ENCODE measurements at places on chromosomes 6 and 20.

GRCh38 chr6:16069671-16070070 is 59.2 kb upstream of the MYLIP start:
- DNase-seq: no peak

DNA sequence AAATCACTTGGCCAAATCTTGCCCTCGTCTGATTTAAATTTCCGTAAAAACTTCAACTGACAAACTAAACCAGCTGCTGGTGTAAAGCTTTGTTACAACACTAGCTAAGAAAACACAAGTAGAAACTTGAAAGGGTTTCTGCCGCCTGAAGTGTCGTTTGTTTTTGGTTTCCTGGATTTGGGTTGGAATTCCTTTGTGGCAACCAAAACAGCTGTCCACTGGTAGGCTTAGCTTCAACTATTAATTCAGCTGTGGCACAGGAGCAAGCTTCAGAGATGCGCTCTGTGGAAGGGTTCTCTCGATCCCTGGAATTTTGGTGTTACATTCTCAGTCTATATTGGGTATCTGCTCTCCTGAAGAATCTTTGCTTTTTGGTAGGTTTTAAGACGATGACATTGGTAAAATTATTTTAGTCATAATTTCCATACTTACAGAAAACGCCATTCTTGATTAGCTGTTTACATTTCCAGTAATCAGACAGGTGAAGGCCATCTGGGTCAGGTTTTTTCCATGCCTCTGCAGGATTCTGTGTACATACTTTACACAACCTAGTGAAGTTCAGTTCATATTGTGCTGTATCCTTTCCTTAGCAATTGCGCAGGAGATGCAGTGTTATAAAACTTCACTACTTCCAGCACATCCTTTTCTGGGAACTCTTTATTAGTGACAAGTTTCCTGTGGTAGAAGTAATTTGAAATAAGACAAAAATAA is 29.9 kb upstream of the SAMD3 start:
- DNase-seq: no peak

DNA sequence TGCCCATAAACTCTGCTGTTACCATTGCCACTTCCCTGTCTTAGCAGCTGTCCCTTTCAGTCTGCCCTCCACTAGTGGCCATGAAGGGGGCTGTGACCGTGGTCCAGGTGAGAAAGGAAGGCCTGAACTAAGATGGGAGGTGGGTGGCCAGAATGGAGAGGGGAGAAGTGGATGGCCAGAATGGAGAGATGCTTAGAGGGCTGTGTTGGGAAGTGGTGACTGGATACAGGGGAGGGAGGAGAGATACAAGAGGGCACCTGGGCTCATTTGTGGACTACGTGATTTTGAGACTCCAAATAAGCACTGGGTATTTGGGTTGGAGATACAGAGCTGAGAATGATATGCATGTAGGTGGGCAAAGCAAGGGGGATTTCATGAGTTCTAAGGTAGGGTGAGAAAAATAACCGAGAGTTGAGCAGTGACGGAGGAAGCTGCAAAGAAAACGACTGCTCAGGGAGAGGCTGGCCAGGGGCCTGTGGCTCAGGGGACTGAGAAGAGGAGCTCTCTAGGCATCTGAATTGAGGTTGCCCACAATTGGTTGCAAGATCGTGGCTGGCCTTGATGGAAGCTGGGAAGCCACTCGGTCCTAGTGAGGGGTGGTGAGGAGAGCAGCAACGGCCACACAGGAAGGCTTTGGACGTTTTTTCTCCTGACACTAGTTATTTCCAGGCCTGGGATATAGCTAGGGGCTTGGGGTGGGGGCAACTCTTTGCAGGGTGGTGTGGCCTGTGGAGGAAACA is 36.9 kb downstream of the PANK2 start:
- no peak for DNase-seq

DNA sequence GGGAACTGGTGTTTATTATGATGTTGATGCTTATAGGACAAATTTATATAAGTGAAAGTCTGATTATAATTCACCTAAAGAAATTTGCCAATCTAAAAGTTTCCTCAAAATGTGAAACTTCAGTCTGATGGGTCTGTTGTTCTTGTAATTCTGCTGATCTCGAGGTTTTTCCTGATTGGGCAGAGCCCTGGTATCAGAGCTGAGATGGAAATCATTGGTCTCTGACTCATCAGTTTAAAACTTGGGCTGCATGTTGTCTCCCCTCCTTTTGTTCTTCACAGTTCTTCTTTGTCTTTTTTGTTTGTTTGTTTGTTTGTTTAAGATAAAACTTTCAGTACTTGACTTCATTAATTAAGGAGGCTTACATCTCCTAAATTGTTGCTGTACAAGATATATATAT is 5.9 kb downstream of the SMAP1 start:
- peak; percentile 48 for DNase-seq

- DNase-seq: peak; percentile 14
Measured at GRCh38 chr20:34473262-34473883, 42.8 kb upstream of the DYNLRB1 start.

GRCh38 chr6:139732451-139732850 is 358.0 kb upstream of the CITED2 start:
- DNase-seq: peak; percentile 33

DNA sequence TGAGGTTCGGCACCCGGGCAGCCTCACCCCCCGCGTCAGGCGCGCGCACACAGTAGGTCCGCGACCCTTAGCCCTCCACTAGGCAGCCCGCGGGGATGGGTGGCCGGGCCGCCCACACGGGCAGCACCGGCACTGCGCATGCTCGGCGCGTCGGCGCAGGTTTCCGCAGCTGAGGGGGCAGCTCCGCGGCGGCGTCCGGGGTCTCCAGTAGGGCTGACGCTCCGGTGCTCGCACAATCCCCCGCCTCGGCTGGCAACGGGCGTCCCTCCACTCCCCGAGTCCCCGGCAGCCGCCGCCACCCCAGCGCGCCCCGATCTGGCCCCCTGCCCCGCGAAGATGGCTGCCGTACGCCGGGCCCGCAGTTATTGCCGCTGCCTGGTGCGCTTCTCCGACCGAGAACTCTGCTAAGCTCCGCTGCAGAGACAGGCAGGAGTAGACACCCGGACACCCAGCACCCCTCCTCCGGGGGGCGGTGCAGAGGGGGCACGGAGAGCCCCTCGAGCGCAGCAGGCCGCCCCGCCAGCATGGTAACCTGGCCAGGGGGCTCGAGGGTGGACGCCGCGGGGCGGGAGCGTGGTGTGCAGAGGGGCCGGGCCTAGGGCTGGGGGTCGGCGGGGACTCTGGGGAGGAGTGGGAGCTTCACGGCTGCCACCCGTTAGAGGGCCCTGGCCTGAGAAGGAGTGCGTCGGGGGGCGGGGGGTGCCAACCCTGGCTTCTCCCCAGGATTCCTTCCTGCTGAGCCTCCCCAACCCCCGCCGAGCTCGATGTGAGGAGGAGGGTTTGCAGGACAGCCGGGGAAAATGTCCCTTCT is at the start of gene FBXO9:
Gene FBXO9, plus strand, starts transcription at position 139 of the 811 bp plus-strand sequence. Its CDS starts 386 bp downstream, at position 525.
- peak; percentile 29 for DNase-seq

DNA sequence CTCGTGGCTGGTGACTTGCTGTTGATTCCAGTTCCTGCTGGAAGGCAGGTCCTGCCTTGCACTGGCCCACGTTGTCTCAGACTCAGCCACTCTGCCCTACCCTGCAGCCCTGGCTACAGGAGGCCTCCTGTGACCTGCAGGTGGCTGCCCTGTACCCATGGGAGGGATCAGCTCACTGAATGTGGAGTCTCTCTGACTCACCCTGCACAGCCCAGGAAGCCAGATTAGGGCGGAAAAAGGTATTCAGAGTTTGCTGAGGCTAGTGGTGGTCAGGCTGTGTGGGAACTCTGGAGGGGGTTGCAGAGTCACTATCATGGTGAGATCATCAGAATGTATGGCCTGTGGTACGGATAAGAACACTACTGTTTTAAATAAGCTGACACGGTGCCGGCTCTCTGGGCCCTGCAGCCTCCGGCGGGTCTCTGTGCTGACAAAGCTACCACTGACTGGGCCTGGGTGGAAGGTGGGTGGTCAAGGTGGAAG is 24.7 kb upstream of the PYGB start:
- peak; percentile 99 for DNase-seq

All from A172 (cell line).